ENCODE measurements at places on chromosomes 3 and 15. TPM values are rescaled to one million over a fixed set of nuclear protein-coding genes. Genes with fewer than 3 reads are reported as not detected.

DNA sequence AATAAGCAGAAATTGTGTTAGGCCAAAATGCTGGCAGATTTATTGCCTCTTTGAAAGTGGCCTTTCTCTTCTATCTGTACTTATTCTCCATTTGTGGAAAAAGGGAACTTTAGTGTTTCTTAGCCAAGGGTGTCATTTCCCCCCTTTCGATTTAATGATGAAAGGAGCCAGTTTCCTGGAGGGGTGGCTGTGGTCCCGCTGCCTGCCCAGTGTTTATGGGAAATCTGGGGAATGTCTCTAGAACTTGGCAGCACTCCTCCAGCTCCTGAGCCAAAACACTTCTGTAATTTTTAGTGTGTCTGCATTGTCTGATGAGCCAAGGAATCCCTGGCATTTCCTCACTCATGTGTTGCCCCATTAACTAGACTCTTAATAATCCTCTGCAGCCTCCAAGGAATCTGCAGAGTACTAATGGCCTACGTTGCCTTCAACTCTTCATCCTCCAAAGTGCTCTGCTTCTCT lies 448.8 kb downstream of the GRM7 start:
- no peak for DNase-seq

- DNase-seq: no peak
Measured at GRCh38 chr3:59265566-59265965, 215.7 kb upstream of the CFAP20DC start.

The NCBP2 gene
- polyA plus RNA-seq: 107 TPM

The PRR20G gene
- polyA plus RNA-seq: not detected

DNA sequence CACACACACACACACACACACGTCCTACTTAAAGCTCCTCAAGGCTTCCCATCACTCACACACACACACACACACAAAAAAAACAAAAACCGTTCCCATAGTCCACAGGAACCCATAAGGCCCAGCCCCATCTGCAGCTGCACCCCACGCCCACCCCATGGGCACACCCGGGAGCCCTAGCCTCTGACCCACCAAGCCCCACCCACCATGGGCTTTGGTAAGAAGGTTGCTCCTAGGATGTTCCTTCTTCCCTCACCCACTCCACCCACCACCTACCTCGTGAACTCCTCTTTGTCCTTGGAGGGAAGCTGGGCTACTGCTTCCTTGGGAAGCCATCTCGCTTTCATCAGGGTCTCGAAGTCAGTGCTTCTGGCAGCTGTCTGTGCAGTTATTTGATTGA lies 115.1 kb downstream of the TPRA1 start:
- no peak for DNase-seq

DNA sequence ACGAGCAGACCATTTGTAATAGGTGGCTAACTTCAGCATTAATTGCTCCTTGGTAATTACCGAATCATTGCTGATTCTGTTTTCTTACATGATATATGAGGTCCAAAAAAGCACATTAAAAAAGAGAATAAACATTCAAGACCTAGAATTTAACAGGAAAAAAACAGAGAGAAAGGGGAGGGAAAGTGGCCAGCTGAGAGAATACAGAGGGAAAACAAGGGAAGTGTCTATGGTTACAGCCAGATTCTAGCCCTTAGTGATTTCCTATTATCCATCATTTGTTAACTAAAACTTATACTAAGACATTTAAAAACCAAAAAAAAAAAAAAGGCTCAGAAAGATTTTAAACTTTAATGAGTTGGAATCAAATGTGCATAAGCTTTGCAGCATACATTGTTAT lies 168.7 kb downstream of the LRTM1 start:
- no peak for DNase-seq

The C3orf85 gene
- polyA plus RNA-seq: not detected

GRCh38 chr3:127768346-127769008 lies 53.8 kb downstream of the MGLL start:
- DNase-seq: peak; percentile 97

The HGD gene
- not detected for polyA plus RNA-seq

The BFSP2 gene
- not detected for polyA plus RNA-seq

DNA sequence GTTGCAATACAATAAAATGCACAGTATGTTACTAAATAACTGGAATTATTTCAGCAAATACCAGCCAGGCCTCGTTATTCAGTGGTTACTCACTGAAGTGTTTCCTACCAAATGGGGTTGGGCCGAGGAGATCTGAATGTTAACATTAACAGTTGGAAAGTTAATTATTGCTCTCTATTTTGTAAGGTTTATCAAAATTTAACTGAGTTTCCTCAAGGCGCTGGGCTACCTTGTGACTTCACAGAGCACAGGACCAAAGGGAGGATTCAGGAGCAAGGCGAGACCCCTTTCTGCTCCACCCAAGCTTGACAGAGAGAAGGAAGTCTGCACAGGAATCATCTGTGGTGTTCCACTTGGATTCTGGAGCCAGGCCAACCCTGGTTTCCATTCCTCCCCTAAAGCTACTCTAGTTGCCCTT lies 21.6 kb downstream of the ADAMTS9 start:
- DNase-seq: peak; percentile 82

The GMPS gene
- polyA plus RNA-seq: 65.1 TPM

The KNSTRN gene
- 37.7 TPM for polyA plus RNA-seq

DNA sequence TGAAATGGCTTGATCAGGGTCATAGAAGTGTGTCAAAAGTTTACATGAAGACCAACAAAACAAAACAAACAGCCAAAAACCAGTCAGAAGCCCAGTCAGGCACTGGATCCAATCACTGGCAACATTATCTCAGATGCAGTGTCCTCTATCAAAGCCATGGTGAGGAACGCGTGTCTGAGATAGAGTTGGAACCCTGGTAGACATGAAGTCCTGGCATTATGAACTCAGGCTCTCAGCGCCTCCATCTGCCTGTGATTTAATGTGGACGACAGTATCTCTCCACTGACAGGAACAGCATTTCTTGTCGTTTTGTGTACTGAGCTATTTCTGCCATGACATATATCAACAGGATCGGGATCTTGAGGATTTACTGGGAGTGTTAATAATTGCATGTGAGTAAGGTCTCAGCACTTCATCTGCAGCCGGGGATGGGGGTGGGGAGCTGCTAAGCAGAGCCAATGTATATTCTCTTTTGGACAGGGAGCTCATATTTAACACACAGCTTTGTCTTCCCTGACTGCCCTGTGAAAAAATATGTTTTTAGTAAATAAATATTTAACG lies 1120.0 kb downstream of the IGSF11 start:
- no peak for DNase-seq

GRCh38 chr15:95610945-95611344 lies 719.6 kb upstream of the NR2F2 start:
- no peak for DNase-seq

The CHST2 gene
- polyA plus RNA-seq: 2.1 TPM

The FEZF2 gene
- polyA plus RNA-seq: not detected

DNA sequence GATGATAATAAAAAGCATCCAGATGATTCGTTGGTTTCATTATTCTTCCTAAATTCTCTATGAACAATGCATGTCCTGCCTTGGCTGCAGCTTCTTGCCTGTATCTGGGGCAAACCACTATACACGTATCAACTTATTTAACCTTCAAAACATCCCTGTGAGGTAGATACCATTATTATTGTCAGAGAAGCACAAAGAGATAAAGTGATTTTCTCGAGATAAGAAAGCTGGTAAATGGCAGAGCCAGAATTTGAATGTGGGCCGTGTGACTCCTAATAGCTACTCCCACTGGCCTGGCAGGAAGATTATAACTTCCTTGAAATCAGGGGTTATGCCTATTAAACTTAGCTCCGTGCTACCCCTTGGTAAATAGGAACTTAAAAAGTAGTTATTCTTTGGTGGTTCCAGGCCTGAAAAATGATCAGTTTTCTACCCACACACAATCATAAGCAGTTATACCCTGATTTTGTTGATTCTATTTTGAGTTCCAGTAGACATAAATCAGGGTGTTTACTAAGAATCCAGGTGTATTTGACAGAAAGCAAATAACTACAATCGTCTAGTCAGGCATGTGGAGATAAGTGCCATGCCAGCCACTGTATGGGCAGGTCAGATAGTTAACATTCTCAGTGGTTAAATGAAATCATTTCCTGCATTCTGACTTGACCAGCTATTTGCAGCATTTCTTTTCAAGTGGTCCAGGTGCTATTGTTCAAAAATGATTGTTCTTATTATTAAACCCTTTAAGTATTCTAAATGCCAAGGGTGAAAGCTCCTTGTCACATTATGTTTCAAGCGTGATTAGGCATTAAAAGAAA lies 99.2 kb upstream of the LRRN1 start:
- no peak for DNase-seq

GRCh38 chr3:22720596-22720995 lies 482.5 kb upstream of the UBE2E2 start:
- no peak for DNase-seq

GRCh38 chr3:48662753-48663488 lies at the start of gene CELSR3:
Gene CELSR3, minus strand, starts transcription at chr3:48662886. Its CDS starts 252 bp downstream, at chr3:48662634.
- DNase-seq: peak; percentile 95

DNA sequence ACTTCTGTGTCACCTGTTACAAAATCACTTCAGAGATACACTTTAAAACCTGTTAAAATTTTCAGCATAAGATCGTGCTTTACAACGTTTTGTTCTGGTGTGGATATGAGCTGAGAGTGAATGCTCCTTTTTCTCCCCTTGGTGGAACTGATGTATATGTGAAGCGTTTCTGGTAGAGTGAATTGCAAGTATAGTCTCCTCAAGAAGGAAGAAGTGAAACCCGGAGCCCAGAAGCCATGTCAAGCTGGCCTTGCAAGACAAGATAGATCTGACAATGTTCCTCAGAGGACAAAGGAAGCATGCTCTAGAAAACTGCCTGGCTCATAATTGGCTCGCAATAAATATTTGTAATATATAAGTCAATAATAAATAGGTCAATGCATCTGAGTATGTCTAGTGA lies 23.6 kb downstream of the SERPINI2 start:
- no peak for DNase-seq

DNA sequence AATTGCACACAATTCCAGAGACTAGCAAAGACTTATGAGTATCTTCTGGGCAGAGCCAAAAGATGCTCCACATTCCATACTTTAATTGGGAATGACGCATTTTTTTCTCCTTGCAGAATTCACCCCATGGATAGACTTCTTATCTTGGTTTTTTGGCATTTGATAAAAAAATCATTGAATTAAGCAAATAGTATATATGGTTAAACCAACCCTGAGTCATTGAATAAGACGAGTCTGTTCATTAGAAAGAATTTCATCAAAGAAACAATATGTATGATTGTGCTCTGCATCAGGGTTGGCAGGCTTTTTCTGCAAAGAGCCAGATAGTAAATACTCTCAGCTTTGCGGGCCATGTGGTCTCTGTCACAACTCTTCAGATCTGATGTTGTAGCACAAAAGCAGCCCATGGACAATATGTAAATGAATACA lies 9.2 kb upstream of the PDZRN3 start:
- no peak for DNase-seq

DNA sequence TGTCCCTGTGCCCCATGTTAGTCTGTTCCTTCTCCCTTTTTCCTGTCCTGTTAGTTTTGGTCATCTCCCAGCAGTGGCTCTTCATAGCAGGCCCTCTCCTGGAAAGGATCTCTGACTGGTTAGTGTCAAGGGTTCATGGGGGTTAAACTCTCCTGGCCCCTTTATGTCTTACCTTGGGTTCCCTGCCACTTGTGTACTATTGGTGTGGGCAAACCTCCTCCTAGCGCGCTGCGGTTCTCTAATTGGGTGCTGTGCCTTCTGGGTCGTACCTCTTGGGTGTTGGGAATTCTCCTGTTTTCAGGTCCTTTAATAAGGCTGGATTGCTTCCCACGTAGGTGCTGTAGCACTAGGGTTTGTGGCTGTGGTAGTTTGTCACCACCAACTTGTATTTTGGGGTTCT lies 18.8 kb downstream of the GMPS start:
- no peak for DNase-seq

DNA sequence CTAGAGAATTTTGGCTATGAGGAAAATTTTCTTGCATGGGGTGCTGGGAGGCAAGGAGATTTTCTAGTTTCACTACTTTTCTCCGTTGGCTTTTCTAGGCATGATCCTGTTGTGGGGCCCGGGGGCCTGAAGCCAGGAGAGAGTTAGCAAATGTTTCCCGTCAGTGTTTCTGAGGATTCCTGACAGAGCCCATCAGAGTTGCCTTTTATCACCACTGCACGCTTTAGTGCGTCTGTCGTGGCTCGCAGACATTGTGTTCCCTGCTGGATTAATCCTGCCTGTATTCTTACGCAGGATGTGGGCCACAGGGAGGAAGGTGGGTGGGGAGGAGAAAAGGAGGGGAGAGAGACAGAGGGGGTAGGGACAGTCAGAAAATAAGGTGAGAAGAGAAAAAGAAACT lies 18.1 kb upstream of the BOC start:
- DNase-seq: no peak

The GPR15 gene
- not detected for polyA plus RNA-seq

DNA sequence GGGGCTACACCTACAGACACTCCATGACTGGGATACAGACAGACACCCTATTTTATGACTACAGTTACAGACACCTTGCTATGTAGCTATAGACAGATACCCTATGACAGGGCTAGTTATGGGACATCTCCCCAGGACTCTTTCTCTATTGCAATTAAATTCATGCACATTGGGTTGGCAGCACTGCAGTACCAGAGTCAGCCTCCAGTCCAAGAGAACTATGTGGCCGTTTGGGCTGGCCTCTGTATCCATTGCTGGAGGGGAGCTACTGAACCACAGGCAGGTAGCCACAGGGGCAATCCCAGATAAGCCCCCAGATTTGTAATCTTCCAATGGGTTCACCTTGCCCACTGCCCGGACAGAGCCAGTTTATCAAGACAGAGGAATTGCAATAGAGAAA lies 108.4 kb upstream of the SPATA16 start:
- no peak for DNase-seq

DNA sequence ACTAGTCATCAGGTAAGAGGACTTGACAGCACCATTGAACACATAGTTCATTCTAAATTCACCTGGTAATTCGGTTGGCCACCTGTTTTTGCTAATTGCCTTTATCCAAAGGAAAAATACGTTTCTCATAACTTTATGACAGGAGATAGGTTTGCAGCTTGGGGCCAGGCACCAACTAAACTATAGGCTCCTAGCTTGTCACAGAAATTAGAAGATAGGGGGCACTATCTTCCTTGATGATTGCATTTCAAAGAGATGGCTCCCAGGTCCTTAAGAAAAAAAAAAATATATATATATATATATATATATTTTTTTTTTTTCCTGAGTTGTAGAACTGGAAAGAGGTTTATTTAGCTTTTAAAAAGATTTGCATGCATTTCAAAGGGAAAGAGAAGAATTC lies 563.6 kb downstream of the NAALADL2 start:
- DNase-seq: no peak

The ESYT3 gene
- 0.38 TPM for polyA plus RNA-seq

The CCDC39 gene
- not detected for polyA plus RNA-seq

- DNase-seq: no peak
Measured at GRCh38 chr15:75019916-75020315, 3.5 kb upstream of the PPCDC start.

- DNase-seq: no peak
Measured at GRCh38 chr3:194278186-194278845, 72.8 kb downstream of the CPN2 start.

The GABRR3 gene
- not detected for polyA plus RNA-seq

DNA sequence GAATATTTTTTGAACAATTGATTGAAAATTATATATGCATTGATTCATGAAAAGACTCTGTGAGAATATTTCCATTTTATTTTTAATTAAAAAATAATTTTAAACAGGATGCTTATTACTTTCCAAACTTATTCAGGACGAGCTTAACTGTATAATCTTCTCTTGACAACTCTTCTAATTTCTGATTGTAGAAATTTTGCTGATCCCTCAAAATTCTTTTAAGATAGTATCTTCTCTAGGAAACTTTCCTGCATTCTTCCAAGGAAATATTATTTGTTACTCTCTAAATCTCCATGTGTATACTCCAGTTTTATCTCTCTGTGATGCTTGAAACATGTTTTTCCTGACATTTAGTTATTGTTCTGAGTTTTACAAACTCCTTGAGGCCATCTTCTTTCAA lies 197.2 kb downstream of the BCHE start:
- no peak for DNase-seq

GRCh38 chr3:169286214-169286613 lies 377.3 kb downstream of the MECOM start:
- DNase-seq: no peak
